Stimulated activated CD4-positive, alpha-beta T cell treated with anti-CD3 and anti-CD28 coated beads, Interleukin-1b, Interleukin-23, amount 100 ng/mL, for 48 hours (primary cell): ENCODE measurements at places on chromosomes 1 and 21.

DNA sequence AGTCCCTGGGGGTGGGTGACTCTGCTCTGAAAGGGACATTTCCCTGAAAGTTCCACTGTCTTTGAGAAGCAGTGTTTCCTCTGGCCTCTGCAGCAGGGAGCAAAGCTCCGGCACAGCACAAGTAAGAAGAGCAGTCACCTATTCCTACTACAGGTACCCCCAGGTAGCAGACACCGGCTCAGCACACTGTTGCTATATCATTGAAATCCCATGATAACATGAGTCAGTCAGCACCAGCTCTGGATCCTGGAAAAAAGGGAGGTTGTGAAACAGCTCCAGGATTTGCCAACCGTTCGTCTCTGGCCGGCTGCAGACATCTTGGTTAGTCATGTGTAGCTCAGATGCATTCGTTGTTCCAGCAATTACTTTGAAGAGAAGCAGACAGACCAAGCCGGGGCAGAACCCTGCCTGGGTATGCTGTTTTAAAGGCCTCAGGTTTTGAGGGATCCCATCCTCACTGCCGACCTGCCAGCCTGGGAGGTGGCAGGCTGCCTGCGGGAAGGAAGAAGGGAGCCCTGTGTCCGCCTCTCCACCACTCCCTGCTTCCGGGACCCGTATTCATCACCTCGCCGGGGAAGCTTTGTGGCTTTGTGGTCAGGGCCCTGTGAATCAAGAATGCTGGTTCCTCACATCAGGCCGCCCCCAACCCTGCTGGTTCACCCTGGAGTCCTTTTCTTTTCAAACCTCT, 139.2 kb downstream of the CLIC6 start:
- peak; percentile 80 for DNase-seq

DNA sequence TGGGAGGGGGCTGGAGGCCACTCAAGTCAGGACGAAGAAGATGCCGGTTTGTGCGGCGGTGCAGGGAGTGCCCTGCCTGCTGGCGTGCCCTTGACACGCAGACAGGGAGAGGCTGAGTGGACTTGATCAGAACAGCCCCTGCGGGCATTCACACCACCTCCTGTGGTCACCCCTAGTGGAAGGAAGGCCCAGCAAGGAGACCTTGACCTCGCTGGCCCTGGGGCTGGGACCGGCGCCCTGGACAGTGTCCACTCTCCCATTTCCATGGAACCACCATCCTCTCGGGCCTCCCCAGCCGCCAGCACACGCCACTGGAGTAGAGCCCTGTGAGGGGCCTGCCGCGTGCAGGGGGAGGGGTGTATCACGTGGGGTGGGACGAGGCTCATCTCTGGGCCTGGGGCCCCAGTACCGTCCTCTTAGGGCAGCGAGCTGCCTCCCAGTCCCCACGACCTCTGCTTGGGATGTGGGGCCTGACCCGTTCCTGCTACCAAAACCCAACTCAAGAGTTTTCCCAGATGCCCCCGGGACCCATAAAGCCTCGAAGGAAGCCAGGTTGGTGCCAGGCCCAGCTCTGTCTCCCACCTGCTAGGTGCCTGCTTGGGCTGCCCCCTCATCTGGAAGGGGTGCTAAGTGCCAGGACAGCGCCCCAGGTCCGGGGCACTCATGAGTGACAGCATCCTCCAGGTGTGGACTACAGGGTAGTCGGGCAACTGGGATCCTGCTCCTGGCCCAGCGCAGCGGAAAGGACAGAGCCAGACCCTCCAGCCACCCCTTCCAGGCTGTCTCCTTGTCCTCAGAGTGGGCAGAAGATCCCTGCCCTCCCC, 62.8 kb downstream of the SLX9 start:
- DNase-seq, result no peak

GRCh38 chr1:27940297-27940696, 5.5 kb downstream of the SMPDL3B start:
- peak; percentile 70 for DNase-seq

- no peak for DNase-seq
Observed at GRCh38 chr1:105294838-105295237, 1545.1 kb downstream of the AMY1C start.

DNA sequence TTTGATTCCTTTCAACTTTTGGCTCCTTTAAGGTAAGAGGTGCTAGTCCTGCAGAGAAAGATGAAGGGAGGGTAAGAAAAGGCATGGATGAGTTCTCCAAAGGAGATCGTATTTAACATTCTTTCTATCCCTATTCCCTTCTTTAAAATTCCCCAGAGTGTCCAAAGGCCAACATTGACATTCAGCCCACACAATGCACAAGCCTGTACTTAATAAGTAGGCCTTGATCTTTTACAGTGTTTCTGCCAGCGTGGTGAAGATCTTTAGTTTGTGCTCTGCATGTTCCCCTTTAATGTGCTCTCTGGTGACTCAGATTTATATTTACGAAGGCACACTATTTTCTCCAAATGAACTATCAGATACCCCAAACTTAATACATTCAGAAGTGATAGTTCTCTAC, 582.5 kb upstream of the RGS18 start:
- no peak for DNase-seq

GRCh38 chr1:38064197-38064903, 17.8 kb upstream of the POU3F1 start:
- DNase-seq, result no peak

- no peak for DNase-seq
Observed at GRCh38 chr21:39033878-39034589, 149.2 kb downstream of the PSMG1 start.

GRCh38 chr1:151653397-151653796, 41.5 kb downstream of the SNX27 start:
- DNase-seq, result no peak

- DNase-seq, result no peak
Observed at GRCh38 chr1:206573319-206573718, 38.9 kb downstream of the EIF2D start.

DNA sequence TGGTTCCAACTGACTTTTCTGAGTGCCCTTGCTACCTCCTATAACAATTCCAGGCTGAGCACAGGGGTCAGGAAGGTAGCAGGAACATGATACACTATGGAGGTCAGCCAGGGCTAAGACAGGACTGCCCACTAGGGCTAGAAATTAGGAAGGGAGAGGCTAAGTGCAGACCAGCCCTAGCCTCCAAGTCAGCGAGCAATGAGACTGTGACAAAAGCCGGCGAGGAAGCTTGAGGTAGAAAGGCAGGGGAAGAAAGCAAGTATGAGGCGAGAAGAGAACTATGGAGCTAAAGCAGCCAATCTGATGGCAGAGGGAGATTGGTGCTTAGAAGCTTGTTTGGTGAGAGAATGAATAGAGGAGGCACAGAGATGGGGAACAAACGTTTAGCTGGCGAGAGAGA, 4.7 kb downstream of the UROD start:
- DNase-seq, result no peak

GRCh38 chr1:36172983-36173382, 17.0 kb downstream of the MAP7D1 start:
- DNase-seq, result no peak

DNA sequence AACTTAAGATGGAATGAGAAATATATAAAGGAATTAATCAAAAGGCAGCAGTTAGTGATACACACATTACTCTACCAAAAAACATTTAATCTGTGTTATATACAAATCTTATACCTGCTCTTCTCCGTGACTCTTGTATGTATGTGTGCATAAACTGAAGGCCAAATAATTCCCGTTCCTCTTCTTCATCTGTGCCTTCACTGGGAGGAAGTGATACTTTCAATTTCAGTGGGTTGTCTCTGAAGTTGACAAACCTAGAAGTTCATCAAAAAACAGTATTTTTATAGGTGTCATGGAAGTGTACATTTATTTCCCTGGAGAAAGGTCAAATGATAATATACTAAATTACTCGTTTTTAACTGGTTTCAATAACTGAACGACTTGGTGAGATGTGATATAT, 19.3 kb downstream of the TRMT13 start:
- no peak for DNase-seq

- no peak for DNase-seq
Observed at GRCh38 chr1:223659711-223660110, 5.8 kb downstream of the CAPN8 start.

- DNase-seq, result peak; percentile 39
Observed at GRCh38 chr1:1058921-1059493, 15.1 kb downstream of the RNF223 start.

- peak; percentile 55 for DNase-seq
Observed at GRCh38 chr1:183956559-183957188, 80.9 kb downstream of the COLGALT2 start.

GRCh38 chr21:29812947-29813346, 126.8 kb downstream of the GRIK1 start:
- DNase-seq, result no peak
